ENCODE measurements at places on chromosomes 12 and 14. TPM values are rescaled to one million over a fixed set of nuclear protein-coding genes. Genes with fewer than 3 reads are reported as not detected.

Gene ACOT6
- not detected for total RNA-seq

Gene NRIP2
- total RNA-seq = not detected

Gene LTBR
- total RNA-seq = 80.0 TPM

Gene SELPLG
- total RNA-seq = 2.7 TPM

Gene PHETA1
- total RNA-seq = 7.0 TPM

Gene ANHX
- not detected for total RNA-seq

Gene RGS6
- not detected for total RNA-seq

Gene DDN
- 0.20 TPM for total RNA-seq

Gene ANKS1B
- 1.9 TPM for total RNA-seq

Gene KRT7
- 15.0 TPM for total RNA-seq

Gene PTMS
- total RNA-seq = 47.1 TPM

Gene RIMKLB
- total RNA-seq = 17.1 TPM

Gene ZC3H14
- total RNA-seq = 59.0 TPM

Gene DUSP6
- 68.9 TPM for total RNA-seq

Gene CIDEB
- 1.6 TPM for total RNA-seq

Gene DGLUCY
- total RNA-seq = 44.7 TPM

Gene HSPB8
- 33.8 TPM for total RNA-seq

Gene GPX2
- not detected for total RNA-seq

Gene GPR162
- total RNA-seq = 6.6 TPM

Gene TAS2R43
- total RNA-seq = not detected

Gene NEUROD4
- total RNA-seq = not detected

Gene SCN8A
- 19.2 TPM for total RNA-seq

Gene KCNA5
- not detected for total RNA-seq

Gene GPD1
- total RNA-seq = 0.20 TPM

Gene SOAT2
- total RNA-seq = not detected

Gene PAX9
- 0.52 TPM for total RNA-seq

Gene TMEM229B
- total RNA-seq = 2.5 TPM

Gene SERPINA12
- total RNA-seq = not detected

Gene RPL41
- total RNA-seq = 1,763 TPM

Gene P2RX7
- 1.3 TPM for total RNA-seq

Gene BBOF1
- total RNA-seq = 6.0 TPM

Gene CIROP
- total RNA-seq = not detected

Gene ZC2HC1C
- total RNA-seq = 0.69 TPM

Gene OR6C2
- total RNA-seq = not detected

Gene SLC7A8
- total RNA-seq = 8.0 TPM

Gene RIPK3
- not detected for total RNA-seq

Gene PLEK2
- total RNA-seq = 3.6 TPM

Gene LRRC43
- 1.2 TPM for total RNA-seq

Gene NR2C1
- total RNA-seq = 21.6 TPM

Gene OTOGL
- total RNA-seq = 0.07 TPM

Gene OR4M1
- not detected for total RNA-seq

Gene HCAR3
- not detected for total RNA-seq

Gene OVCH1
- total RNA-seq = 0.07 TPM

Gene NRXN3
- total RNA-seq = 2.9 TPM

Gene TTC6
- not detected for total RNA-seq

Gene SYNJ2BP
- 29.1 TPM for total RNA-seq

Gene MEG3
- total RNA-seq = 396 TPM

Gene PTPRB
- 8.6 TPM for total RNA-seq

Gene MYH7
- total RNA-seq = not detected

Gene GPATCH2L
- 60.9 TPM for total RNA-seq

Gene FKBP4
- total RNA-seq = 70.7 TPM

Gene SIRT4
- total RNA-seq = 2.0 TPM

Gene SYCP3
- total RNA-seq = 0.33 TPM

Gene MYH6
- not detected for total RNA-seq

Gene PPM1H
- total RNA-seq = 2.9 TPM

Data from smooth muscle cell of the pulmonary artery (primary cell).